Stimulated activated CD4-positive, alpha-beta T cell treated with anti-CD3 and anti-CD28 coated beads, Interleukin-1b, Interleukin-23, amount 100 ng/mL, for 48 hours (primary cell): ENCODE measurements at places on chromosomes 16 and 17.

DNA sequence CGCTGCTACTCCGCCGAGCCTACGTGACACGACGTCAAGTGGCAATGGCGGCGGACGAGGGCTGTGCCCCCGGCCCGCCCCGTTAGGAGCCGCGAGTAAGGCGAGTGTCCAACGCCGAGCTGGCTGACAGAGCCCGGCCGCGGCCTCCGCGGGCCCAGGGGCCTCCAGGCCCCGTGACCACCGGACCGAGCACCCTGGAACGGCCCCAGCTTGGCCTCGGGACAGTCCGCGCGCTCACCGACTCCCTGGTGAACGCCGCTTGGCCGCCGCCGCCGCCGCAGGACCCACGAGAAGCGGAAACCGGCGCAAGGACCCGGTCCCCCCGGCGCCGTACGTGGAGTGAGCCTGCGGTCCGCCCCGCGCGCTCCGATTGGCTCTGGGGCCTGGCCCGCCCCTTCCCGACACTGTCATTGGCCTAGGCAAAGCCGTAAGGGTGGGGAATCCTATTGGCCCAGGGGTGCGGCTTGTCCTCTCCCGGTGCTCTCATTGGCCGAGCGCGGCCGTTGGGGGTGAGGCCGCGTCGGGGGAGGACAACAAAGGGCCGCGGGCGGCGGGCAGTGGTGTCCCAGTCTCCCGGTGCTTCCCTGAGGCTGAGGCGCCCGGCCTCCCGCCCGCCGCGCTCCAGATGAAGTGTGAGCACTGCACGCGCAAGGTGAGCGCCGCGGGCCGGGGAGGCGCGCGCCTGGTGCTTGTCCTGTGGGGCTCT is at the start of gene NARF:
TSS of gene NARF (plus strand) at position 563 of the 706 bp plus-strand sequence. CDS start at position 626, 63 bp downstream.
- peak; percentile 97 for DNase-seq

GRCh38 chr17:83176623-83177583 is 97.5 kb downstream of the METRNL start:
- DNase-seq, result no peak

GRCh38 chr17:29740017-29740416 is 117.3 kb upstream of the CORO6 start:
- no peak for DNase-seq

DNA sequence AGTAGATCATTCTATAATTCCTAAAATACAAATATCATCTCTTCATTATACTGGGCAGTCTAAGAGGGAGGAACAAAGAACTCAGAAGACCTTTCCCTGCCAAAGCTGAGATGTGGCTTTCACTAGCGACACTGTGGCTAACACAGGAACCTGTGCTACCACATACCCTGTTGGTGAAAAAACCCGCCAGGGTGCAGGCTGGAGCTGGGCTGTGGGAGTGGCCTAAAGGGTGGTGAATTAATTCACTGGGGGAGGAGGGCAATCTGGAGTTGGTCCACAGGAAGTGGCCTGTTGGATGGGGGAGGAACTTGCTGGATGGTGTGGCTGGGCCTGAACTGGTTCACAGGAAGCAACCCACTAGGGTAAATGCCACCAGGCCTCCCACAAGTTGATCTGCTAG is 7.4 kb downstream of the ZNF594 start:
- no peak for DNase-seq

DNA sequence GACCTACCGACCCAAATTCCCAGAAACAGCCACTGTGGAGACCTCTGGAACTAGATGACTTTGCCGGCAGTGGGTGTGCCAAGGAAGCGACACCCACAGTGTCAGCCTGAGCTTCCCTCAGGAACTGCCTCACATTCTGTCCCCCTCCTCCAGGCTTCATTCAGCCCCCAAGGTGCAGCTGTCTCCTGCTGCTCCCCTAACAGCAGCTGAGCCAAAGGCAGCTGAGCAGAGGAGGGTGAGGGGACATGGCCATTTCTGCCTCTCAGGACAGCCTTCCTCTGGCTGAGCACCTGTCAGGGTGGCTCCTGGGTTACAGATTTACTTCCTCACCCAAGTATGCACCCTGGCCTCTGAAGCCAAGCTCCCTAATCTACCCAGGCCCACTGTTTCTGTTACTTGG is 22.1 kb upstream of the MTMR4 start:
- no peak for DNase-seq

DNA sequence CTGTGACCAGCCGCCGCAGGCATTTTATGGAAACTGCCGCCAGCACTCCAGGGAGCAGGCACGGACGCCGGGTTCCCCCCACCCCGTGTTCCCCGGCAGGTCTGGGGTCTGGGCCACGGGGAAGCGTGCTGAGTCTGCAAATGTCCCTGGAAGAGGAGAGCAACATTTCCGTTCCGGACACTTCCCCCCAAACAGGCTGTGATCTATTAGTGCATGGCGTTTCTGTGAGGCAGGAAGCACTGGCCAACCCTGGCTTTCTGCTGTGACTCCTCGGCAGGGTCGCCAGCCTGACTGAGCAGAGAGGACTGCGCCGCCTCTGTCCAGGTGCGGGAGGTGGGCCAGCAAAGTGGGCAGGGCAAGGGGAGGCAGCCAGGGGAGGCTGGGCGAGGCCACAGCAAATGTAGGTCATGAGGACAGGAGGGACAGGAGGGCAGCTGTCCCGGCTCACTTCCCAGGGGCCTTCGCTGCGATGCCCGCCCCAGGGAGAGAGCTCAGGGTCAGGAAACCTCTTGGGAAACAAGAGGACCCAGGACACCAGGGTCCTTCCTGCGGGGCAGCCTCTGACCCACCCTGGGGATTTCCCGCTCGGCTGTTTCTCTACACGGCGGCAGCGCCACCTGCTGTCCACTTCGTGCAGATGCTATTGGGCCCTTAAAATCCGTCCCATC is 9.5 kb downstream of the FOXF1 start:
- peak; percentile 49 for DNase-seq
